Activated CD8-positive, alpha-beta T cell treated with anti-CD3 and anti-CD28 coated beads, Interleukin-2, amount 10 ng/mL, durations not matched to agents 7 days and 5 days (primary cell): ENCODE measurements at places on chromosomes 12 and 14. TPM values are rescaled to one million over a fixed set of nuclear protein-coding genes. Genes with fewer than 3 reads are reported as not detected.

DNA sequence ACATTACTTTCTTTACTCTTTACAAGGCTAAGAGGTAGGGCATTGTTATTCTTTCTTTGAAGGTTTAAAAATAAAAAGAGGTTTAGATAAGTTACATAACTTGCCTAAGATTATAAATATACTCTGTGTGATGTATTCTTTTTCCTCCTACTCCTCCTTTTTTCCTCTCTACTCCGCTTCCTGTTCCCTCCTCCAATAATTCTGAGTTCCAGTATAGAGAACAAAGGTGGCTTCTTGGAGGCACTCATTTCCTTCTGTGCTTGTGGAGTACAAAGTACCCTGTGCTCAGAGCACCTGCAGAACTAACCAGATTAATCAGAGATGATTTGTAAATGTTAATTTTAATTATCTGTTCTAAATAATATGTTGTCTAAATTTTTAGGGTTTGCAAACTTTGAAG is 11.3 kb downstream of the LRRC9 start:
- H3K27ac ChIP-seq = no peak overlapping the region
- H3K4me1 ChIP-seq = no peaks in the 10 kb centered on the region
- H3K36me3 ChIP-seq = no peaks in the 10 kb centered on the region
- peaks cover 5% of the 10 kb centered on the region for H3K27me3 ChIP-seq
- H3K4me3 ChIP-seq = no peak overlapping the region
- no peak for DNase-seq

MUCL1 gene
- not detected for total RNA-seq

GRCh38 chr12:108838194-108839017 is 19.0 kb downstream of the SSH1 start:
- peak; percentile 88 for DNase-seq
- no peaks in the 10 kb centered on the region for H3K27me3 ChIP-seq
- H3K36me3 ChIP-seq = peaks cover 60% of the 10 kb centered on the region
- H3K4me1 ChIP-seq = peaks cover 68% of the 10 kb centered on the region

- H3K4me1 ChIP-seq = peaks cover 97% of the 10 kb centered on the region
- H3K27ac ChIP-seq = peak overlapping the region; percentile 65
- no peaks in the 10 kb centered on the region for H3K27me3 ChIP-seq
- no peak for DNase-seq
- peaks cover 96% of the 10 kb centered on the region for H3K36me3 ChIP-seq
These were observed 10.1 kb downstream of the CCND2 start for GRCh38 chr12:4283512-4284255.

DNA sequence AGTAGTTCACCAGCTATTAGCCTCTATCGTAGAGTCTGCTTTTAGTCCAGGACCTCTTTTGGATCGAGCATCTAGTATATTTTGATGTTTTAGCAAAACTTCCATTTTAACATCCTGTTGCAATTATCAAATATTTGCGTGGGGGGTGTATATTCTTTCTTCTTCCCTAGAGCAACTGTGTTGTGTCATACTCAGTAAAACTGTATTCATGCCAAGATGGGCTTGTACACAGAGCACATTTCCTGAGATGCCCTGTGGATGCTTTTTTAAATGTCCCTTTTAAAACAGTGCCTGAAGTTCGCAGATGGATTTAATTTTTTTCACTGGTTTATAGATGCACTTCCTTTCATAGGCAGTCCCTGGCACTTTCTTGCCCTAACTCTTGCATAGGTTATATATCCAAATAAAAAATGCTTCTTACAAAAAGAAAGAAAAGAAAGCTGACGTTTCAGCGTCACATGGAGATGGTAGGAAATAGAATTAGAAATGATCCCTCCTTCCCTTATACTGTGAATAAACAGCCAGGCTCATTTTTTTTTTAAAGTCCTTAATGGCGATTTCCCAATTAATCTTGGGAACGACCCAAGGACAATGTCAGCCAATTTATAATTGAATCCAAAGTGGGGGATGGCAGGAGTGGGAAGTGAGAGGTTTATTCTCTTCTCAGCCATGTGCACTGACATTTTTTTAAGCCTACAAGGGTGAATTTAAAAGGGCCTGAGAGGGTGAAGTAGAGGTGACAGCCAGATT is 247.0 kb downstream of the SLC41A2 start:
- no peak overlapping the region for H3K4me3 ChIP-seq
- H3K4me1 ChIP-seq = peaks cover 32% of the 10 kb centered on the region
- H3K36me3 ChIP-seq = peaks cover 7% of the 10 kb centered on the region
- DNase-seq = no peak
- no peaks in the 10 kb centered on the region for H3K27me3 ChIP-seq
- H3K27ac ChIP-seq = no peak overlapping the region

DNA sequence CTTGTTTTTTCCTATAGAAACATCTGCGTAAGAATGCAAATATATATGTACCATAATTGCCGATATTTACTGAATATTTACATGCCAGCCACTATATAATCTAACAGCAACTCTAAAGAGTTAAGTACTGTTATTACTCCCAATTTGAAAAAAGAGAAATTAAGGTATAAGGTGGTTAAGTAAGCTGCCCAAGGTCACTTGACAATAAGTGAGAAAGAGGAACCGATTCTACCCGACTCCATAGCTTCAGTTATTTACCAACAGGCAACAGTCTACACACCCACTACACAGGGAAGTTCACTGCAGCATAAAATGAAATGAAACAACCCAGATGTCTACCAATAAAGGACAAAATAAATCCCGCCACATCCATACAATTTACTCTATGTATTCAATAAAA is 1.1 kb downstream of the MIS18BP1 start:
- no peak for DNase-seq
- H3K36me3 ChIP-seq = peaks cover 9% of the 10 kb centered on the region
- peak overlapping the region; percentile 84 for H3K4me3 ChIP-seq
- H3K27me3 ChIP-seq = no peaks in the 10 kb centered on the region
- peak overlapping the region; percentile 81 for H3K27ac ChIP-seq

GRCh38 chr14:54535126-54535525 is 25.4 kb downstream of the CGRRF1 start:
- H3K27ac ChIP-seq = no peak overlapping the region
- no peak overlapping the region for H3K4me3 ChIP-seq
- no peak for DNase-seq
- peaks cover 8% of the 10 kb centered on the region for H3K36me3 ChIP-seq
- H3K27me3 ChIP-seq = no peaks in the 10 kb centered on the region

GRCh38 chr14:59310633-59311032 is 122.2 kb downstream of the DAAM1 start:
- no peaks in the 10 kb centered on the region for H3K27me3 ChIP-seq
- H3K27ac ChIP-seq = no peak overlapping the region
- no peak for DNase-seq
